Stimulated activated CD4-positive, alpha-beta T cell treated with anti-CD3 and anti-CD28 coated beads, Interleukin-15, amount 100 ng/mL, for 1 hour (primary cell): ENCODE measurements at places on chromosomes 3 and 15.

DNA sequence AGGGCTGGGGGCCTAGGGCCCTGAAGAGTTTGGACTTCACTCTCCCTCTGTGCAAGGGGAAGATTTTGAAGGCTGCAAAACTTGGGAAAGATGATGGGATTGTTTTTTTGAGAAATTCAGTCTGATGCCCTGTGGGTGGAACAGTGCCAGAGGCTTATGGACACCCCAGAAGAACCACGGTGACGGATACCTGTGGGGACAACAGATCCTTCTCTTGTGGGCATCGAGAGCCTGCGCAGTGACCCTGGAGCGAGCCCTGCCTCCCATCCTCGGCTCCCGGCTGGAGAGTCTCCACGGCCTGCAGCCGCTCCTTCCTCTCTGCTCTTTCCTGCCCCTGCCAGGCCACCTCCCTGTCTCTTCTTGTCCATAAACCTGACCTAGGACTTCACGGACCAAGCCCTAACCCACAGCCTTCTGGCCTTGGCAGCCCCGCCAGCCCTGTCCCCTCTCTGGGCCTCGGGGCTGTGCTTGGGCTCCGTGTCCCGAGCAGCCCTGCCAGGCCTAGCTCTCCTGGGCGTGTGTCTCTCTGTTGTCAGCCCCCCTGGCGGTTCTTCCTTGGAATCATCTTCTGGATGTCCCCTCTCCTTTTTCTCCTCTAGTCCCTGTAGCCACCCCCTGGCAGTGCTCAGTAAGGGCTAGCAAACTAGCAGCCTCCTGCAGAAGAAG lies 98.4 kb downstream of the VGLL4 start:
- no peak for DNase-seq

- no peak for DNase-seq
Observed at GRCh38 chr3:124504332-124505059, 225.8 kb upstream of the UMPS start.

- DNase-seq, result no peak
Observed at GRCh38 chr3:121651684-121652083, 9.0 kb downstream of the HCLS1 start.

DNA sequence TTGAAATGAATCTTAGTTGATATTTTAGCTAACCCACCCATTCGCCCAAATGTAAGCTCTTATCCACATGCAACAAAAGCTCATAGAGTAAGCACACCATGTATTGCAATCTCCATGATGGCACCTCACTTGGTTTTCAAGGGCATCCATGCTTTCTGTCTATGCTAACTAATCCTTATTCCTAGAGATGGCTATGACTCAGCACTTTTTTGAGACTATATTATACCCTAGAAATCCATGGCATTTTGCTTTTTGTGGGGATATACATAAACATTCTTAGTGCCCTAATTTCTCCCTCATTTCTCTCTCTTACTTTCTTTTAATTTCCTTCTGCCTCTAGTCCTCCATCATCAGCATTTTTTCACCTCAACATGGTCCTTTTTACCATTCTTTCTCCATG lies 168.5 kb upstream of the STT3B start:
- no peak for DNase-seq

- no peak for DNase-seq
Observed at GRCh38 chr15:39944726-39945125, 10.8 kb downstream of the EIF2AK4 start.

DNA sequence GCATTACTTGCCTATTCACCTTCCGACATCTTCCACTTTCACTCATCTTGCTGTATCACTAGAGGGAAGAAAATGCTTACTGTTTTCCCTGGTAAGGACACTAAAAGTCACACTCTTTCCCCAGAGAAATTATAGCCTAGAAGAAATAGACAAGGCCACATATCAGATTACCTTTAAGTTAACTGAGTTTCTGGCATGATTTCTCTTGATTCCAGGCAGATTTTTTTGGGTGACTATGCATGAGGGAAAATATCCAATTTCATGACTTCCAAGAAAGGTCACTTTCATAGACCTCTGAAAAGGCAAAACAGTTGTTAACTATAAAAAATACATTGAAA lies 30.3 kb downstream of the TCF12 start:
- DNase-seq, result no peak

DNA sequence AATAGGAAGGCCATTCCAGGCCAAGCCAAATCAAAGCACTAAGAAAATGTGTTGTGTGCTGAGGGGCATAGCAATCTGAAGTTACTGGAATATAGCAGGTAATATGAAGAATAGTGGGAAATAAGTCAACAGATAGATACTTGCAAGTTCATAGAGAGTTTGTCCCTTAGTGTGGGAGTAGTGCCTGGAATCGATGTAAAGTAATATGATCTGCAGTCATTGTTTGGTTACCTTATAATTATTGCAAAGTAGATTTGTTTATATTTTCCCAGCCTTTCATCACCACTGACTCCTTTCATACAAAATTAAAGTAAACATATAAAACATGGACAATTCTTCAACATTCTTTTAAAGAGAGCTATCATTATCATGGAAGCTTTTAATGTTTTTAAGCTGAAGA lies 420.9 kb upstream of the NECTIN3 start:
- DNase-seq, result no peak

- DNase-seq, result no peak
Observed at GRCh38 chr15:91407269-91407889, 307.3 kb downstream of the SV2B start.

DNA sequence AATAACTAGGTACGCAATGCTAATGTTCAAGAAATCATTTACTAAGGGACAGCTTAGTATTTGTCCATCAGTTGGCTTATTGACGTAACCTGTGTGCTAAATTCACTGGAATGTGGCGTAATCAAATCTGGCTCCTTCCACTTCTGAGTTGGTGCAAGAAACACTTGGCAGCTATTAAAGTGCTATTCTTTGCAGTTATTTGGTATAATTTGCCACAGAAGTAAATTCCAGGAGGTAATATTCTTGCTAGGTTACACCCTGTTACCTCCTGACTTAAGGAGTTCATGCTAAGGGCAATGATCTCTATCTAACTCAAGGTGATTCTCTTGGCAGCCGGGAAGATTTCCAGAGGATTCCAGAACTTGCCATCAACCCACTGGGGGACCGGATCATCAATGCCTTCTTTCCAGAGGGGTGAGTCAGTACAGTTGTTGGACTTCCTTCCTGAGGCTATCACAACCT lies 25.5 kb downstream of the CHP1 start:
- DNase-seq, result no peak
